Activated CD4-positive, alpha-beta T cell treated with anti-CD3 and anti-CD28 coated beads for 24 hours (primary cell): ENCODE measurements at places on chromosomes 16 and 17.

DNA sequence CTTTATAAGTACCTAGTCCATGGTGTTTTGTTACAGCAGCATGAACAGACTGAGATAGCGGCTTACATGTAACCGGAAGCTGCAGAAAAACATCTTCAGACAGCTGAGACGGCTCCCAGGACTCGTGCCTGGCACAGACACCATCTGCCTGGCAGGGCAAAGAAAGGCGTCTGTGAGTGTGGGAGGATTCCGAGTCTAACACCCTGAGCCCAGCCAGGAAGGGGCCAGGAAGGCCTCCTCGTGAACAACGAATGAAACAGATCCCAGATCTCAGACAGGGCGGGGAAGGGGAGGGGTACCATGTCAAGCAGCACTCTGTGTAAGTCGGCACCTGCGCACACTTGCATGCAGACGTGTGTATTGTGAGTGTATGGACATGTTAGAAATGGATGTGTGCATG is 4.4 kb upstream of the CSNK1D start:
- DNase-seq: no peak

DNA sequence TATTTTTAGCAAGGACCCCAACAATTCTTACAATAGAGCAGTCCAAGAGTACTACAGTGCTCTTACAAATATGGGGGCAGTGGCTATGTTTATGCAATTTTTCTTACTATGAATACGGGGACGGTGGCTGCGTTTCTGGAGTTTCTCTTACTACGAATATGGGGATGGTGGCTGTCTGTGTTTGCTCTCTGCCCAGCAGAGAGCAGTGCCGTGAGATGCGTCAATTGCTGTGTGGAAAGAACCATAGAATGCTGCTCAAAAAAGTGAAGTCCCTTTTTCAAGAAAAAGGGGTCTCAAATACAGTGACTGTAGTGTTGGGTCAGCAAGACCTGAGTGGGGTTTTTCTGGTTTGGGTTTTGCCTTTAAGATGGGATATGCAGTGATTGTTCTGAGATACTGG is 53.9 kb downstream of the KNOP1 start:
- no peak for DNase-seq

DNA sequence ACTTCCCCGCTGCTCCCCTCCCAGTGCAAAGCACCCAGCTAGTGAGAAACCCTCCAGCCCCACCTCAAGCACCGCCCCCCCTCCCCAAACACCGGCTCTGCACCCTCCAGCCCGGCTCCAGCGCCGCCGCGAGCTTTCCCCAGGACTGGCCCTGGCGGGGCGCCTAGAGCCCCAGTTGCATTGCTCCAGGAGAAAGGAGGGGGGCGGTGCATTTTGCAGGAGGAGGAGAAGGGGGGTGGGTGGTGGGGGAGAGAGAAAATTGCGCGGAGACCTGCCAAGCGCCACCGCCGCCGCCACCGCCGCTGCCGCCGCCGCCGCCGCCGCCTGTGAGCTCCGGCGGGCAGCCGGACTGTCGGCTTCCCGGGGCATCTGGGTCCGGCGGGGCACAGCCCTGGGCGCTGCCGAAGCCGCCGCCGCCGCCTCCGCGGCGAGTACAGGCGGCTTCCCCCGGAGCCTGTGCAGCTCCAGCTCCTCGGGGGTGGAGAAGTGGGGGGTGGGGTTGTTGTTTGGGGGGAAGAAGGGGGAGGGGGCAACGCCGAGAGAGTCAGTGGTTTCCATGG is 333 bp upstream of the NOG start:
- DNase-seq: peak; percentile 7

- peak; percentile 44 for DNase-seq
Measured at GRCh38 chr17:7479213-7480088, at the start of gene ZBTB4. Gene ZBTB4, minus strand, starts transcription at chr17:7479631. Its CDS starts 12,830 bp downstream, at chr17:7466801.

DNA sequence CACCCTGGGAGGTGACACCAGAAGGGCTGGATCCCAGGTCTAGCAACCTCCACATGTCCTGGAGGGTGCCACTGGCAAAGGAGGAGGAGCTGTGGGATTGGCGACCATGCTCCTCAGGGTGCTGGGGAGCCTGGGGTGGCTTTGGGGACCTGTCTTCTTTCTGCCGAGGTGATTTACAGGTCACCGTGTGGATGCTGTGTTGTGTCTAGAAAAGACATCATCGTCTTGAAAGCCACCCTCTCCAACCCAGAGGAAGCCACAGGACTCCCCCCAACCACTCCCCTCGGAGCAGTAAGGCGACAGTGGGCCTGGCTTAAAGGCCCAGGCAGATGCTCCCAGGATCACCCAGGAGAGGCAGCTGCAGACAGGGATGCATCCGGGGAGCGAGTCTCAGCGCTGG is 29.7 kb upstream of the FASN start:
- no peak for DNase-seq

GRCh38 chr17:56247816-56248215 is 94.5 kb downstream of the ANKFN1 start:
- DNase-seq: no peak

DNA sequence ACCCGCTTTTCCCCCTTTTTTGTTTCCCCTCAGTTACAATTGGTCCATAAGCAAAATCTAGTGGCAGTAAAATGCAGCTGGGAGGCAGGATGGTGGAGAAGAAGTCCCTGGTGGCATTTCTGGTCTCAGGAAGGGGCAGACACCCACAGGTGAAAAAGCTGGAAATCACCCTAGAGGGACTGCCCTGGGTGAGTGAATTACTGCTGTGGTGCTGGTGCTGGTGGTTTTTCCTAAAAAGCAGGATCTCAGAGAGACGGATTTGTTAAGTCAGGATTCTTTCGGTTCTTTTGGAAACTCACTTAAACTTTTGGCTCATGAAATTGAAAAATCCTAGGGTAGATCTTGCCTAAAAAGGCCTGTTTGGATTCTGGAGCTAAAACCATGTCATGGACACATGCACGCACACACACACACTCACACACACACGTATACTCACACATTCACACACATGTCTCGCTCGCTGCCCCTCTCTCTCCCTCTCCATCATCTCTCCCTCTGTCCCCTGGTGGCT is 65.8 kb downstream of the NKD1 start:
- DNase-seq: no peak

DNA sequence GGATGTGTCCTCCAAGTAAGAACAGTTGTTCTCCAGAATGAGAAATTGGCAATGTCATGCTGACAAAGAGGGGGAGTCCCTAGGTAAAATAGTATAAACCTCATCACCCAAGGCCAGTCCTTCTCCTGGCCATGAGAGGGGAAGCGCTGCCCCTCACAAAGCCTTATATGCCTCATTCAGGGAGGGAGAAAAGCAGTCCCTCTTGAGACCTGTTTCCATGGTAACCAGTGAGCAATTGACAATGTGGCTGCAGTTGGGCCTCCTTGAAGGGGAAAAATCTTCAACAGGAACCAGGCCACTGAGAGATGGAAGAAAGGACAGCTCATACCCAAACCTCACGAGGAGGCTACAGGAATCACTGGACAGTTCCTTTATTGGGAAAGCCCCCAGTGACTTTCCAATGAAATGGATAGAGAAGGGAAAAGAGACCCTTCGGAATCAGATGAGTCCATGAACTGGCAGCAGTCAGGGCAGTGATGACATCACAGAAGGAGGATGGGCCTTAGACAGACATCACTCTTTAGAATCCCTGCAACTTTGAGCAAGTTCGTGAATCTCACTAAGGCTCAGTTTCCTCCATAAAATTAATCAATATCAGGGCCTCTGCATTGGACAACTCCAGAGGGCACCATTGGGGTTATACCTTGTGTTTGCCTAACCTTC is 275.7 kb downstream of the TOX3 start:
- no peak for DNase-seq

DNA sequence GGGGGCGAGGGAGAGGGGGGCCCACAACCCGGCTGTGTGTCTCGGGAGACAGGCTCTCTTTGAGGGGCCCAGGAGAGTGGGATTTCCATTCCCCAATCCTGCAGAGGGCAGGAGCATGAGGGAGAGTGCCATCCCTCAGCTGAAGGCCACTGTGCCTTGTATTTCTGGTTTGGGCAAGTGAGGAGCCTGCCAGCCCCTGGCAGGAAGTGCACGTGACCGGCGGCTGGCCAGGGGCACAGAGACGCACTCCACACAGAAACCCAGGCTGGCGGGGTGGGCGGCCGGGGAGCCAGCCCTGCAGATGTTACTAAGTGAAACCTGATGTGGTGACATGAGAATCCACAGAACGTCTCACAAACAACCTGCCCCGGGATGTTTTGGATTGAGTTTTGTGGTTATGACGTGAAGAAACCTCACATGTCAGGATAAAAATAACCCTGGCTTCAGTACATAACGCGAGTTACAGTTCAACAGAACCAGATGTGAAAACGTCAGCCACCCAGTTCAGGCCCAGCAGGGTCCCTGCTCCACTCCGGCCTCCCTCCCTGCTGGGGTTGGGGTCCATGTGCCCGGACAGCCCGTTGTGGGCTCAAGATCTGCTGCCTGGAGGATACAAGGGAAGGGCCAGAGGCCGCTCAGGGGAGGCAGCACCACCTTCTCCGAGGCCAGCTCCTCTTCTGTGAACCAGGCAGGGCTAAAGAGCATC is 51.7 kb upstream of the MTSS2 start:
- peak; percentile 44 for DNase-seq

GRCh38 chr17:5838661-5839300 is 231.4 kb upstream of the WSCD1 start:
- no peak for DNase-seq

DNA sequence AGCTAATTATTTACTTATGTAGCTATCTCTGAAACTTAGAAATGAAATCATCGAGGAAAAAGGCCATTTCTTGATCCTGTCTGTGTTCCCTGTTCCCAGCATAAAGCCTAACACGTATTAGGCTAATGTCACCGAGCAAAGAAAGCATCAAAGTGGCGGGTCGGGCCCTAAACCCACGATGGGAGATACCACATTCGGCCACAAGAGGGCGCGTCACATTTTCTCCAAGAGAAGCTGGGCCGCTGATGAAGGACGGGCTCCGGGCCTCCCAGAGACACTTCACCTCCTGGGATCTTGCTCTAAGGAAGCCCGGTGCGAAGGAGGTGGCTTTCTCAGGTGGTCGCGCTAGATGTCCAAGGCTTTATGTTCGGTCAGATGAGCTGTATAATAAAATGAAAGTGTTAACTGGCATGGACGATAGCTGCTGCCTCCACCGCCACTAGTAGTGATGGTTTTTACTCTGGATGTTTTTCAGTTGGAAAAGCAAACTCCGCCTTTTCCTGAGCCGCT is 853 bp upstream of the PDK2 start:
- DNase-seq: peak; percentile 90

GRCh38 chr16:70788668-70789594 is 12.0 kb downstream of the VAC14 start:
- DNase-seq: no peak

- DNase-seq: no peak
Measured at GRCh38 chr17:57010487-57010886, 32.6 kb downstream of the SCPEP1 start.

DNA sequence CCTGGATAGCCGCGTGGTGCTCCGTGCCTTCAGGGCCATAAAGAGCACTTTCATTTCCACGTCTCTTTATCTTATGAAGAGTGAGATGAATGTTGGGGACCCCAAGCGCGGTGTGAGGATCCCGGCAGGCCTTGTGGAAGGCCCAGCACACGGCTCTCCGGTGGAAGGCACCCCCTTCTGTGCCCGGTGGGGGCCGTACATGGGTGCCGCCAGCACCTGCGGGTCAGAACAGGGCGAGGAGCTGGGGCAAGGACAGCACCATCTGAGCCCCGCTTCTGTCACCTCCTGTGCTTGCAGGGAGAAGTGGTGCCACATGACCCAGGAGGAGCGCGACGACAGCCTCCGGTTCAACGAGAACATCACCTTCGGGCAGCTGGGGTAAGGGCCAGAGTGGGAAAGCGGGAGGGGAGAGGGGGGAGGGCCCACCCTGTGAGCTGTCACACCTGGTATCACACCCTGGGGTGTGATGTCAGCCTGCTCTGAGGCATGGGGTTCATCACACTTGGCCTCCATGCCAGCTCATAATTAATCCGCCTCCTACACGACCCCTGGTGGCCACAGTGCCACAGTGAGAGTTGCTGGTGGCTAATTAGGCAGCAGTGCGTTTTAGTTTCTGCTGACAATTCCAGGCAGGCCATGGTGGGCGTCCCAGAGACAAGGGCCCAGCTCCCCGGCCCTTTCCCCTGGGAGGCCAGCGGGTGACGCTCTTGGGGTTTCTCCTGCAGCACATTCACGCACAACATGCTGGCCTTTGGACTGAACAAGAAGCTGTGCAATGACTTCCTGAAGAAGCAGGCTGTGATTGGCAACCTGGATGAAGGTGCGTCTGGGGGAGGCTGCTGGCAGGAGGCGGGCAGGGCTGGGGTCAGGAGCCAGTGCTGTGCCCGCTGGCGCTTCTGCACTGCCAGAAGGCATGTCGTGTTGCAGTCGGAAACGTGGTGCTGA is 25.7 kb downstream of the CIBAR2 start:
- peak; percentile 66 for DNase-seq

DNA sequence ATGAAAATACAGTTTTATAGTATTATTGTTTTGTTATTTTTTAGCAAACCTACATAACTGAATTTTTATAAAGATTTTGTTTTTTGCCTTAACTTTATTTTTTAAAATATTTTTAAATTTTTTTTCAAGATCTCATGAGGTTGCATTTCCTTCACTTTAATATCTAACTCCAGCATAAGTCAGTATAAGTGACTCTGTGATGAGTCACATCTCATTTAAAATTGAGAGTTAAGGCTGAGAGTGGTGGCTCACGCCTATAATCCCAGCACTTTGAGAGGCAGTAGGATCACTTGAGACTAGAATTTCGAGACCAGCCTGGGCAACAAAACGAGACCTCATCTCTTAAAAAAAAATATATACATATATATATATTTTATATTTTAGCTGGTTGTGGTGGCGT is 44.0 kb downstream of the NLK start:
- DNase-seq: no peak

DNA sequence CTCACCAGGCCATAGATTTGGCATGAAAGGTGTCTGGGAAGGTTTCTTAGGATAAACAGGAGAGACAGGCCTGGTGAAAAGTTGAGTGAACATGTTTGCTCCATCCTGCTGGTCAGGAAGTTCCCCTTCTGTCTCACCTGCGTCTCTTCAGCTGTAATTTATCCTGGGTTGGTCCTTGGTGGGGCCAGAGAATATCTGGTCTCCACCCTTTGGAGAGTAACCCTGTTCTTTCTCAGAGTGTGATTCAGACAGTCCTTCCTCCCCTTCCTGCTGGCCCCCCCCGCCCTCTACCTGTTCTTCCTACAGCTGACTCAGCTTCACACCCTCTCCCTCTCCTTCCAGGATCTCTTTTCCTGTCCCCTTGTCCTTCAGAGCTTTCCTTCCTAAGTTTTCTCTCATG is 17.1 kb downstream of the MINK1 start:
- no peak for DNase-seq
